ENCODE measurements at places on chromosomes 6 and 20.

DNA sequence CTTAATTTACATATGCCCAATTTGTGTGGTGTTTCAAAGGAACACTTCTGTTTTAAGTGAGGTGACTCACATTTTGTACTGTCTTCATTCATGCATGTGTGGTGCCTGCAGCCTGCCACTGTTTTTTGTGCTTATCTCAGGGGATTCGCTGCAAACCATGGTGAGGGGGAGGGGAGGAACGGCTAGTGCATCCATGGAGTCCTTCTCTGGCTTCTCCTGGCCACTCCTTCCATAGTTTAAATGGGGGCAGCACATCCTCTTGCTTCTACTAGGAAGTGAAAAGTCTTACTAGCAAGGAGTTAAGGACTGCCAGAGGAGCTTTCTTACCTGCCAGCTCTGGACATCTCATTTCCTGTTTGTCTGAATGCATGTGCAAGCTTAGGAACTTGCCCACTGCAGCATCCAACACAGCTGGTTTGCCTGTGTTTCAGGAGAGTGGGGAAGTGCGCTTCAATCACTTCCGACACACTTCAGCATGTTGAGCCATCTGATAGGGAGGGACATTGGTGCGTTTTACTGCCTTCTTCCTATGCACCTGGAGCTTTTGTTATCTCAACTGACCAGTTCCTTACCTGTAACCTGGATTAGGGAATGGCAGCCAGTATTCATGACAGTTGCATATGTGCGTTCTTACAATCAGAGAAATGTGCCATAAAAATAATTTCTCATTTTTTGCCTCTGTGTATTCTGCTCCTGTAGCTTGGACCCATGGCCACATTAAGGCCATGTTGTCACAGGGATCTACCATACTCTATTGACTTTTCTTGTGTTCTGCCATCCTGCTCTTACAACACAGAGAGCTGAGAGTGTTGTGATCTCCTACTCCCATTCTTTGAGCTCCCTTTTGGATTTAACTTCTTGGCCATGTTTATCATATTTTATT, 211.3 kb downstream of the ARID1B start:
- DNase-seq, result no peak

DNA sequence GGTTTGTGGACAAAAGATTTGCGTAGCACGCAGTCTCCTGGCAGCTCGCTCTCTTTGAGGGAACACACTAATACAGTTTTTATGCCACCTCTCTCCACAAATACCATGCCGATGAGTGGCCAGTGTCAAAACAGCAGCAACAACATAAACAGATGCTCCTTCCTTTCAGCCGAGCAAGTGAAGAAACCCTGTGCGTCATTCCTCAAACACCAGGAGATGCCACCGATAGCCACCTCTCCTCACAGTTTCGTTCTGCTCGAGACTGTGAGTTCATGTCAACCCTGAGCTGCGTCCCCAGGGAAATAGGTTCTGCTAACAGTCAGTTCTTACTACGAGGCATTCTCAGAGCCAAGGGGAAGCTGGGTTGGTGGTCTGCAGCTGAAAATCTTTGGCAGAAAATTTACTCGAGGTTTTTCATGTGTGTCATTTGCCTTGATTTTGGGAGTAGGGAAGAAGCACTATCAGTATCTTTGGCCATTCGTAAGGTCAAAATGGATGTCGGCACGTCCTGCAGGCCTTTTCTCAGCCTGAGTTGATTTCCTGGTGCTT, 59.9 kb downstream of the EYA2 start:
- DNase-seq, result peak; percentile 98

GRCh38 chr6:157459327-157459726, 78.3 kb downstream of the ZDHHC14 start:
- DNase-seq, result no peak

DNA sequence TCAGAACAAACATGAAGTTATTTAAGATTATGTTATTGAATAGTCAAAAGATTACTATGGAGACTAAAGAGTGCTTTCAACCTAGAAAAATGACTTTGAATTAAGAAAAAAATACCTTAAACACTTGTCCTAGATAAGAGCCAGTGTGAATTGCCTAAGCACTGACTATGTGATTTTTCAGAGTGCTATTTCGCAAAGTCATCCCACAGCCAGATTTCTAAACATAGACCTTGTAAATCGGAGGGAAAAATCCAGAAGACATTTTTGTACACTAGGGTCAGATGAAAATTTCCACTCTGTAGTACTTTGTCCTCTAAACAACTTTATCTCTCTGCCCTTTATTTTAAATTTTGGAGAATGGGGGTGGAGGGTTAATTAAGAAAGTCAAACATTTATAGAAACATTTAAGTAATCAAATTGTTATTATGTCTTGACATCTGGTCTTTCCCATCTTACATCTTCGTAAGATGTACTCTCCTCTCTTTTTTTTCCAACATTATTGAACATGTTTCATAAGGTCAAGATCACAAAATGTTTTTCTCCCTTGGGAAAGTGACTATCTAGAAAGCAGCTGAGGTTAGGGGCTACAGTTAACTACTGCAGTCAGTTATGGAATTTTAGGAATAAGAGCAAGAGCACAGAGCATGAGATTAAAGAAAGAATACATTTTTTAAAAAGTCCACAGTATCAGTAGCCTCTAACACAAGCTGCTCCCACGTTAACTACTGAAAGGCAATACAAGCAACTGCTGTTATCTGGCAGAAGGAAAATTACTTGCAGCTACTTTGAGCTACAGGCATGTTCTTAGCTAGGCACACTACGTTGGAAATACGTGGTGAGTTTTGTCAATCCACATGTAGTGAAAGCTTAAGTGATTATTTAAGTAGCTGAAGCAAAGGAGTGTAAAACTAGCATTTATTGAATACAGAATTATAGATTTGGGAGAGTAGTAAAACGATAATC, 648.5 kb downstream of the HTR1B start:
- peak; percentile 11 for DNase-seq

DNA sequence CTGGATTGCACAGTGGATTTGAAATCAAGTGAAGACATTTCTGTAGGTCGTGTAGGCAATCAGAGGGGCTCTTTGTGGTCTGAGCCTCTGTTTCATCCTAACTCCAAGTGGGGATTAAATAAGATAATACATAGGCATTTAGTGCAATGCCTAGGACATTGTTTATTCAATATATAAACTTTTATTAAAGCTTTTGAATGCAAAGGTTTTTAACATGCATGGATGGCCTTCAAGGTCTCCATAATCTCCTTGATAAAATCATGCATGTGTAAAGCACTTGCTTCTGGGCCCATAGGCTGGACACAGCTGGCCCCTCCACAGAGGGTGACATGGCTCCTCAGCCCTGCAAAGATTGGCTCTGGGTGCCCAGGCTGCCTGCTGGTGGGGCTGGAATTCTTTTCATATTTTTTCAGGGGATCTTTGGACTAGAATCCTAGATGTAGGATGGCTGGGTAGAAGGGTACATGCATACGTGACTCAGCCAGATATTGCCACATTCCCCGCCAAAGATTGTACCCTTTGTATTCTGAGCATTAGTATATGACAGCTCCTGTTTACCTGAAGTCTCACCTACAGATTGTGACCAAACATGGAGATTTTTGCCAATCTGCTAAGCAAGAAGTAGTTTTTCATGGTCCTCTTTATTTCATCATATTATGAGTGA, 19.0 kb upstream of the AVP start:
- DNase-seq, result no peak

GRCh38 chr6:36246506-36247268, 23.2 kb upstream of the PNPLA1 start:
- DNase-seq, result no peak

DNA sequence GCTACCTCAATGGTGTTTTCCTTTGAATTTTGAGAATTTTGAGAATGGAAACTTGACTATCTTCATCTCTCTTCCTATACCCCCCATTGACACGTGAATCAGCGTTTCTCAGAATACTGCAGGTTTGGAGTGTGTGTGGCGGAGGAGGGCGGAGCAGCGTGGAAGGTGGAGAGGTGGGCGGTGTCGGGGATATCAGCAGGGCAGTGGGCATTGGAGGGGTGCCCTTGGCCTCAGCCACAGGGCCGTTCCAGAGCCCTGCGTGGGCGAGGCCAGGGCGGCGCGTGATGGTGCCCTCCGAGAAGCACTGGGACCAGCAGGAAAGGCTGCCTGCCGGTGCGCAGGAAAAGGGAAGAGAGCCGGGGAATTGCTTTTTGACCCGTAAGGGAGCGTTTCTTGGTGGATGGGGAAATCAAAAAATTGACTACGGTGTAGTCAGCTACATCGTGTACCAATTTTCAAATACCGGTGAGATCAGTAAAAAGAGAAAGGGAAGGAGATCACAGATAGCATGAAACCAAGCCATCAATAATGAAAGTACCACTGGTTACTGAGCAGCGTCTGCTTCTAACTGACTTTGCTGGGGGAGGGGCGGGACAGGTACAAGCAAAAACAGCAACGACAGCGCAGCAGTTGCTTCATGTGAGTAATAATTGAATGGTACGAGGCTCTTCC, 82.7 kb upstream of the DUSP22 start:
- no peak for DNase-seq

DNA sequence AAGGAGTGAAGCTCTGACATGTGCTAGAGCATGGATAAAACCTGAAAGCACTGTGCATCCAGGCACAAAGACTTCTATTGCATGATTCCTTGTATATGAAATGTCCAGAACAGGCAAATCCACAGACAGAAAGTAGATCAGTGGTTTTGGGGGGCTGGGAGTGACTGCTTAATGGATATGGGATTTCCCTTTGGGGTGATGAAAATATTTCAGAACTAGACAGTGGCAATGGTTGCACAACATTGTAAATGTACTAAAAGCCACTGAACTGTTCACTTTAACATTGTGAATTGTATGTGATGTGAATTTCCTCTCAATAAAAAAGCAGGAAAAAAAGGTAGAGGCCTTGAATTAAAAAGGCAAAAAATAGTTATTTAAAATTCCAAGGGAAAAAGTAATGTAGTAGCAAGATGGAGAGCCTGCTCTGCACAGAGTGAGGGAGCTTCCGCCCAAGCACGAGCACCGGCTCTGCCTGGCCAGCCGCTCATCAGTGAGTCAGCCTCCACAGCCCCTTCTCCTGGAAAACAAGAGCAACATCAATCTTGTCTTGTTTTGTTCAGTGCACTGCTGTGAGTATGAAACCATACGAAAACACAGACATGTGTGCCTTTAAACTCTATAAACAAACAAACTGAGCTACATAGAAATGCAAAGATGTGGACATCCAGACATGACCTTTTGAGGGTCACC, 74.6 kb upstream of the THBS2 start:
- DNase-seq, result peak; percentile 68

DNA sequence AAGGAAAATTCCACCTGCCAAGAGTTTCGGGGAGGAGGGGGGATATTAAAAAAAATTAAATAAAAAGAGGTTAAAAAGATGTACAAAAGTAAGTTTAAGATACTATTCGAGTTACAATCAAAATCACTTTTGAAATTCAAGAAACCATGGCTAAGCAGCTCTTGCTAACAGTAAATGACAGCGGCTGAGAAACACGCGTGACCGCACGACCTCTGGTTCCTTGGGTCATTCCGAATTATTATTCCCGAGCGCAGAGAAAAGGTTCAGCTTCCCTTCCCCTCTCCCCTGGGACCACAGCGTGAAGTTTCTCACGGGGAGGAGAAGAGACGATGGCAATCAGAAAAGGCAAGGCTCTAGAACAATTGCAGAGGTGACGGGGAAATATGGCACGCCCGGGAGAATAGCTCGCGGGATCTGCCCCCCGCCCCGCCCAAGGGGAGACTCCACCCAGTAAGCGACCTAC, 496 bp downstream of the TMEM242 start:
- DNase-seq, result peak; percentile 81

GRCh38 chr20:19456595-19457395, 244.4 kb downstream of the SLC24A3 start:
- no peak for DNase-seq

- DNase-seq, result no peak
These were observed 145.7 kb downstream of the CDH4 start for GRCh38 chr20:61397790-61398189.

- no peak for DNase-seq
These were observed 116.9 kb downstream of the RPS12 start for GRCh38 chr6:132931313-132931712.

- DNase-seq, result no peak
These were observed 9.2 kb downstream of the QKI start for GRCh38 chr6:163423696-163424095.

DNA sequence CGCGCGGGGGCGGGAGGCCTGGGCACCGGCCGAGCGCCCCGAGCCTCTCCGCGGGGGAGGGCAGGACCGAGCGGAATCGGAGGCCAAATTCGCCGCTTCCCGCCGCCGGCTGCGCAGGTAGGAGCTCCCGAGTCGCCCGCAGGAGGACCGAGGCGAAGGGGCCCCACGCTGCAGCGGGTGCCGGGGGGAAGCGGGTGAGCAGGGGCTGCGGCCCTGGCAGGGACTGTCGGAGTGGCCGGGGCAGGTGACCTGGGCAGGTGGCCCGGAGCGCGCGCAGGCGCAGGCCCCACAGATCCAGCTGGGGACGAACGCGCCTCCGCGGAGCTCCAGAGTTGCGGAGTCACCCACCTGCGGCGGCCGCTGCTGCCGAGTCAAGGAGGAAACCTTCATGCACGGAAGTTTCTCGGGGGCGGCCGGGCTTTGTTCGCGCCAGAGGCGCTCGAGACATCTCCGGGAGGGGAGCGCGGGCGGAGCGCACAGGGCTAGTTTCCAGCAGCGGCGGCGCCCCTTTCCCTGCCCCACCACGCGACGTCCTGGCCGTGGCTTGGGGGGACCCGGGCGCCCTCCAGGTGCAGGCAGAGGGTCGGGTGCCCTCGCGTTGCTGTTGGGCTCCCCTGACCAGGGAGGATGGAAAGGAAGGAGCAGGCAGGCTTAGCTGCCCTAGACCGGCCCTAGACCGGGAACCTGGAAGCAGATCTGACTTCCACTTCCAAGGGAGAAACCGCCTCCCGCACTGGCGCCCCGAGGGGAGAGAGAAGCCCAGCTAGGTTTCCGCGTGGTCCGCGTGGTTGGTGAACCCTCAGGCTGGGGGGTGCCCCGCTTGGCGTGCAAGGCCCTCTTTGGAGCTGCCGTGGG, 590 bp downstream of the SLCO4A1 start:
- no peak for DNase-seq

GRCh38 chr20:48459722-48460395, 367.9 kb downstream of the PREX1 start:
- DNase-seq, result no peak

Measured in brain microvascular endothelial cell (primary cell).